Inflammatory macrophage (primary cell): ENCODE measurements at places on chromosomes 5 and 9.

GRCh38 chr5:8842971-8843551 lies 702.8 kb downstream of the SEMA5A start:
- no peak for DNase-seq

- no peak for DNase-seq
Observed at GRCh38 chr9:101409079-101409477, 10.4 kb downstream of the ZNF189 start.

- no peak for DNase-seq
Observed at GRCh38 chr5:65198456-65199120, 283.1 kb downstream of the ADAMTS6 start.

DNA sequence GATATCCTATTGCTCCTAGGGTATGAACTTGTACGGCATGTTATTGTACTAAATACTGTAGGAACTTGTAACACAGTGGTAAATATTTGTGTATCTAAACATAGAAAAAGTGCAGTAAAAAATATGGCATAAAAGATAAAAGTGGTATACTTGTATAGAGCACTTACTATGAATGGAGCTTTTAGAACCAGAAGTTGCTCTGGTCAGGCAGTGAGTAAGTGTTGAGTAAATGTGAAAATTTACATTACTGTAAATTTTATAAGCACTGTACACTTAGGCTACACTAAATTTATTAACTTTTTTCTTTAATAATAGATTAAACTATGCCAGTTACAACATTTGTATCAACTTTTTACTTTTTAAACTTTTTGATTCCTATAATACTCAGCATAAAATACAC lies 109.1 kb downstream of the ZCCHC7 start:
- no peak for DNase-seq

DNA sequence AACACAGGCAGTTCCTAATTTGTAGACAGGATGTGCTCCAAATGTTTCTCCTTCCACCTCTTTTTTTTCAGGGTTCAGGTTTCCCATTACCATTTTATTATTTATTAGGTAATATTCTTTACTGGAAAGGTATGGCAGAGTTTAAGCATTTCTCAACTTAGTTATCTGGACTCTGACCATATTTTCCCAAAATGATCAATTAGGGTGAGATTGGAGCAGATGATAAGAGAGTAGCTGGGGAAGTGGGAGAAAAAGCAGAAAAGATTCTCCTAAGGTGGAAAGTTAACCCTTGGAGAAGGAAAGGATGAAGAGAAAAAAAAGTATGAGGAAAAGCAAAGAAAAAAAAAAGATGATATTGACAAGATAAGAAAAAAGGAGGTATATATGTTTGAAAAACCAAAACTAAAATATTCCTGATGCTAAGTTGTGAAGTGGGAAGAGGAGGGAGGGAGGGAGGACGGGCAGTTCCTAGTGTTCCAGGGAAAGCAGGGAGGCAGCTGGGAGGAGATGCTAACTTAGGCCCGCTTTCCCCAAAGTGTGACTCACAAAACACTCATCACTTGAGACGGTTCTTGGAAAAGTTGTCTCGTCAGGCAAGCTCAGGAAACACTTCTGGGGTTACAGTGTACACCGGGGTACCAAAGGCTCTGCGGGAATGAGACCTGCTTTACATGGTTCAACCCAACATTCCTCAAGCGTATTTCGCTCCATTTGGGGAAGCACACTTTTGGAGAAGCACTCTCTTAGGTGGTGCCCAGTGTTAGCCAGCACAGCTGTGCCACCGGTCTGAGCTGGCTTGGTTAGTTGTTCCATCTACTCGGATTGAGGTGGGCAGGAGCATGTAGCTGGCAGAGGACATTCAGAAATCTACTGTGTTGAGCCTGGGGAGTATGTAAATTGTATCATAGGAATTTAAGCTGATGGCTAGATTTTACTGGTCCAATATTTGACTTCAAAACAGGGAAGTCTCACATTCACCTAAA lies 35.1 kb downstream of the B4GALT1 start:
- no peak for DNase-seq

- DNase-seq: no peak
Observed at GRCh38 chr9:4464911-4465513, 25.3 kb upstream of the SLC1A1 start.

- no peak for DNase-seq
Observed at GRCh38 chr9:131728546-131728910, 11.3 kb downstream of the RAPGEF1 start.

GRCh38 chr5:57817924-57818323 lies 335.3 kb upstream of the ACTBL2 start:
- no peak for DNase-seq
